NCI-H2029 (cell line): ENCODE measurements at places on chromosomes 1 and 21.

- no peak for DNase-seq
These were observed 24.2 kb upstream of the PHGDH start for GRCh38 chr1:119687434-119688079.

- DNase-seq = no peak
These were observed at the start of gene FAM89A for GRCh38 chr1:231040019-231040799. Gene FAM89A (minus strand): TSS chr1:231040254. CDS start chr1:231040211, 43 bp downstream.

- no peak for DNase-seq
These were observed 3.3 kb upstream of the CD55 start for GRCh38 chr1:207318072-207318619.

- no peak for DNase-seq
These were observed 3.9 kb downstream of the INKA2 start for GRCh38 chr1:111735321-111735720.

- no peak for DNase-seq
These were observed 138.1 kb upstream of the MAGI3 start for GRCh38 chr1:113252166-113252565.

DNA sequence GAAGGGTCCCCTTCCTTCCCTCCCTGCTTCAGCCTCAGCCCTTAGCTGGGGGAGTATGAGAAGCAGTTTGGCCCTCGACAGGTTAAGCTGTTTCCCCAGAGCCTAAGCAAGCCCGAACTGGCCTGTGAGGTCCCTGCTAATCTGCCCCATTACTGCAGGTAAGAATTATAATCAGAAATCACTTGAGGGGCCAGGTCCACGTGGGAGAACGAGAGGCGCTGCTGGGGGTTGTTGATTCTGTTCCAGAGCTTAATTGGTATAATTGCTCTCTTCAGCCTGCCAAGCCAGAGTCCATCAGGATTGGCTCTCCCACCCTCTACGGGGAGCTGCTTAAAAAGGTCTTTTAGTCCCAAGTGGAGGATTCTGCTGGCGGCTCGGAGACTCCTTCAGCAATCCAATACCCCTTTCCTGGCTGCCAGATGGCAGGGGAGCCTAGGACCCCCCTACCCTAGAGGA is 70.8 kb downstream of the UBE2T start:
- peak; percentile 10 for DNase-seq

GRCh38 chr1:74748960-74749359 is 16.0 kb downstream of the TYW3 start:
- no peak for DNase-seq

GRCh38 chr21:42836767-42837301 is 42.5 kb downstream of the WDR4 start:
- no peak for DNase-seq

DNA sequence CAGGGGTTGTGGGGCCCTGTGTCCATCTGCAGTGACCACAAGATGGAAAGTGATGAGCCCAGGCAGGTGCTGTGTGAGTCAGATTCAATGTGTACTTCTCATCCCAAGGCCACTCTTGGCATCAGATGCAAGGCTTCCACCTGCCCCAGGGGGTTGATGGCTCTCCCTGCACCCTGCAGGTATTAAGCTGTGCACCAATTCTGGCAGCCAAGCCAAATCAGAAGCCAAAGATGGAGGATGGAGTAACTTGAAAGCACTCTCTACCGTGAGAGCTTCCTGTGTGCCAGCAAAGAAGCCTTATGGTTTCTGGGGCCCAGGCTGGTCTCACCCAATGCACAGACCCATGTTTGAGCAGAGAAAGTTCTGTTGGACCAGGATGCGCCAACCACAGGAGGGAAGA is 44.3 kb upstream of the TENT5C start:
- DNase-seq = no peak

DNA sequence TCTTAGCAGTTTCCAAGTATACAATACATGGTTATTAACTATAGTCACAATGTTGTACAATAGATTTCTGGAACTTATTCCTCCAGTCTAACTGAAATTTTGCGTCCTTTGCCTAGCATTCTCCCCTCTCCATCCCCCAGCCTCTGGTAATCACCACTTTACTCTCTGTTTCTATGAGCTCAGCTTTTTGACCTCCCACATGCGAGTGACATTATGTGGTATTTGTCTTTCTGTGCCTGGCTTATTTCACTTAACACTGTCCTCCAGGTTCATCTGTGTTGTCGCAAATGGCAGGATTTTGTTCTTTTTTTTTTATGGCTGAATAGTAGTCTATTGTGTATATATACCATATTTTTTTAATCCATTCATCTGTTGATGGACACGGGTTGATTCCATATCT is 43.9 kb upstream of the CD101 start:
- no peak for DNase-seq

DNA sequence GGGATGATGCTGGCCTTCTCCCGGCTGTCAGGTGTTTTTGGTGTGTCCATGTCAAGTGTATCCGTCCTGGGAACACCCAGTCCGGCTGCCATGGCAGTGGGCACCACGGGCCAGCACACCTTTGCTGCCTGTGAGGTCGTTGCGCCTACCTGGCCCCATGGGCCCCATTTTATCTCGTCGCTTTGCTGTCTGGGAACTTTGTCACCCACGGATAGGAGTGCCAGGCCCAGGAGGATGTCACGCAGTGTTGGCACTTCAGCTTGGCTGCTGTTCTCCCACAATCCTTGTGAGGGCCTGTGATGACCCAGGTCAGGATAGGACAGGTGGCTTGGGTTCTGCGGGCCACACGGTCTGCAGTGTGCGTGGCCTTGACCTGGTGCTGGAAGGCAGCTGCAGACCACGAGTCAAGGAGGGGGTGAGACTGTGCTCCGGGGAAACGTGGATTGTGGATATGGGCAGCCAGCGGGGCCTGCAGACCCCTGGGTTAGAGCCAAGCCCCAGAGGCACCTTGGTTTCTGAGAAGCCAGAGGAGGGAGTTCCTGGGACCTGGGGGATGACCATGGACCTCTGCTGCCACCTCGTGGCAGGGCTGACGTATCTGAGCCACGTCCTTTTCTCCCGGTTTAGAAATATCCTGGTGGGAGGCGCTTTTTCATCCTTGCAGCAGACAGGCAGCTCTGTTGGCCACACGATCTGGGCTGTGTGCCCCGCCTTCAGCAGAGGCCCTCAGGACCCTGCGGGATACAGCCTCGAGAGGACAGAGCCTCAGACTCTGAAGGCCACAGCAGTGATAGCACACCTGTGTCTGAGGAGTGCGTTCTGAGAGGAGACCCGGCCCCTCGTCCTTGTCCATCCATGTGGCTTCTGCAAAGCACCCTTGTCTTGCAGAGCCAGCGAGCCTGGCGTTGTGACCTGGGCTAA is 161.1 kb upstream of the COL6A1 start:
- peak; percentile 71 for DNase-seq

- peak; percentile 60 for DNase-seq
These were observed 34.6 kb downstream of the DNTTIP2 start for GRCh38 chr1:93844262-93845045.

DNA sequence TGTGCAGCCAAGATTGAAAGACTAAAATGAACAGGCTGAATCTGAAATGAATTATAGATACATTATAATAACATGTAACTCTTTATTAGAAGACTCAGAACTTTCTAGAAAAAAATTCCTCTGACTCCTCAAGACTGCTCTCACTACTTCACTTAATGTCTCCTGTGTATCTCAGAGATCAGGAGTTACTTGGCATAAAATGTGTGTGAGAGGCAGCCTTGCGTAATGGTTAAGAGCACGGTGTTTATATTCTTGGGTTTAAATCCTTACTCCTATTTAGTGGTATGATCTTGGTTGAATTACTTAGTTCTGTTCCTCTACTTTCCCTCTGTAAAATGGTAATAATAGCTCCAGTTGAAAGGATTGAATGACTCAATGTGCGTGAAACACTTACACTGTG is 634.9 kb downstream of the LTN1 start:
- no peak for DNase-seq

- no peak for DNase-seq
These were observed 21.7 kb upstream of the ACTRT2 start for GRCh38 chr1:2999571-2999970.

DNA sequence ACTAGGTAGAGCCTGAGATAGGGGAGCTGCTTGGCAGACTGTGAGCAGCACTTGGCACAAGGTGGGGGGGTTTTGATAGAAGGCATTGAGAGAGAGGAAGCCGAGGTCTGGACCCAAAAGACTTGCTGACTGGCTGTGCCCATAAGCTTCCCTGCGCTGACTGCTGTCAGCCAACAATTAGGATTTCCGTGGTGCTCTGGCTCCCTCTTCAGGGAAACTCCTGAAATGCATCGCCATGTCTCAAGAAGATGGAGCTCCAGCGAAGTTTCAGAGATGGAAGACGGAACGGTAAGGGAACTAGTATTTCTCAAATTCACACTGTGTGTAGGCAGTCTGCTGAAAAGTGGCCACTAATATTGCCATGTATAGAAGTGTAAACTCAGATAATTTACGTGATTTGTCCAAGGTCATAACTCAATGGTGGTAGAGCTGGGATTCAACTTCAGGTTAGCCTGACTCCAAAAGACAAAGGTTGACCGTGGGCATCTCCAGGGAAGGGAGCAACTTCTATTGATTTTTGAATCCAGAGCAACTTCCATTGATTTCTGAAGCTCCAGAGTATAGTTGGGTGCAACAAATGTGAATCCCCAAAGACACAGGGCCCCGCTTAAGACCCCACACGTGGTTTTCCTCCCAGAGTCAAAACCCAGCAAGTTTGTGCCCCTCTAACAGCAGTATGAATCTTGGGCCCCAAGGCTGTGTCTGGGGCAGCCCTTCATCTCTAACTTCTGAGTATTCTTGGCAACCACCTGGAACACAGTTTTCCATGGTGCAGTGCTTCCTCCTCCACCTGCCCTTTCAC is 44.5 kb upstream of the CRNN start:
- peak; percentile 15 for DNase-seq

DNA sequence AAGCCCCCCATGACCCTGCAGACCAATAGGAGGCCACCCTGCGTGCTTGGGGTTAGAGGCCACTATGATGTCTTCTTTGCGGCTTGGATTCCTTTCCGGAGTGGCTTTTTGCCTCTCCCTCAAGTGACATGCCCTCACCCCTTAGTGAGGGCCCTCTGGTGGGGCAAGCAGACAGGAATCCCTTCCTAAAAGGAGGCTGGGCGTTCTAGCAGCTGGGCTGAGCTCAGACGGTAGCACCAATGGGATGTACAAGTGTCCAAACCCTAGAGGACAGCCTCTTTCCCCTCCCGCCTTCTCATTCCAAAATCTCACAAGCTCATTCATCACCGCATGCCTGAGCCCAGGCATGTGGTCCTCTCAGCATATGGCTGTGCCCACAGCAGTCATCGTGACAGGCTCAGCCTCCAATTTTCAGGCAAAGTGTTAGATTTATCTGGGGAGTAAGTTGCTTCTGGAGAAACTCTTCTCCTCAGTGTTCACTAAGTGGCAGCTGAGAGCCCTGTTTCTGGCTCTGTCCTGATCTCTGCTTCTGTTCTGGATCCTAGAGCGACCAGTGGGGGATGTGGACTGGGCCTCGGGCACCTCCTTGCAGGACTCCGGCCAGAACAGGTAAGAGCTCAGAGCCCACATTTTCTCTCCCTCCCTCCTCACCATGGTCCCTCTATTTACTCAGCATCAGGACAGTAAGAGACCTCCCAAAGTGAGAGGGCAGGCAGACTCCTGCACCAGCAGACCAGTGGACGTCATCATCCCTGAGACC is 4.8 kb downstream of the KIAA1614 start:
- no peak for DNase-seq

- no peak for DNase-seq
These were observed 71.5 kb downstream of the RPS6KC1 start for GRCh38 chr1:213122514-213122929.

GRCh38 chr1:38872401-38873026 is 634 bp downstream of the MYCBP start:
- peak; percentile 76 for DNase-seq

GRCh38 chr1:158163000-158163947 is 17.4 kb upstream of the CD1D start:
- DNase-seq = no peak

- no peak for DNase-seq
These were observed 55.8 kb downstream of the NAV1 start for GRCh38 chr1:201594575-201595245.

DNA sequence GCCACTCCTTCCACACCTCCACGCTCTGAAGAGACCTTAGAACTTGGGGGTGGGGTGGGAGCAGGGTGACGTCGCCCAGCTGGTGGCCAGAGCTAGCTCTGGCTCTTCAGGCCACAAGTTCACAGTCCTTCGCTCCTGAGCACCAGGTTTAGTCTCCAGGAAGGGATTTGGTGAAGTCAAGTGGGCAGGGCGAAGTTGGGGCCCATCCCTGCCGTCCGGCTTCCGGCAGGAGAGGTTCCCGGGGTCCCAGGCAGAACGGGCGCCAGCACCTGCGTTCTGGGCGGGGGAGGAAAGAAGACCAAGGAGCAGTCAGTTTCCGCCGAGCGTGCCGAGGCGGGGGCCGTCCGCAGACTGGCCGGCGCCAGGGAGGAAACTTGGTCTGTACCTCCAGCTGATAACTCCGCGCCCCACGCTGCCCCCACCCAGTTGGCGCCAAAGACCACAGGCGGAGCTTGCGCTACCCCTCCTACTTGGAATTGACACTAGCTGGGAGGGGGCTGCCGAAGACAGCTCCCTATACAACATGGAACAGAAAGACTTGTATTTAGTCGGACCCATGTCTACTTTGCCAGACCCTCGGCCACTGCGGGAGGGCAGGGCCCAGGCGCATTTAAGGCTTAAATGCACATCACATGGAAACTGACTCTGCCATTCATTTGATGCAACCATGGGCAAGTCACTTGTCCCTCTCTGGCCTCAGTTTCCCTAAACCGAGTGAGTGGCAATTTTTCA is 995 bp downstream of the ID3 start:
- DNase-seq = no peak

DNA sequence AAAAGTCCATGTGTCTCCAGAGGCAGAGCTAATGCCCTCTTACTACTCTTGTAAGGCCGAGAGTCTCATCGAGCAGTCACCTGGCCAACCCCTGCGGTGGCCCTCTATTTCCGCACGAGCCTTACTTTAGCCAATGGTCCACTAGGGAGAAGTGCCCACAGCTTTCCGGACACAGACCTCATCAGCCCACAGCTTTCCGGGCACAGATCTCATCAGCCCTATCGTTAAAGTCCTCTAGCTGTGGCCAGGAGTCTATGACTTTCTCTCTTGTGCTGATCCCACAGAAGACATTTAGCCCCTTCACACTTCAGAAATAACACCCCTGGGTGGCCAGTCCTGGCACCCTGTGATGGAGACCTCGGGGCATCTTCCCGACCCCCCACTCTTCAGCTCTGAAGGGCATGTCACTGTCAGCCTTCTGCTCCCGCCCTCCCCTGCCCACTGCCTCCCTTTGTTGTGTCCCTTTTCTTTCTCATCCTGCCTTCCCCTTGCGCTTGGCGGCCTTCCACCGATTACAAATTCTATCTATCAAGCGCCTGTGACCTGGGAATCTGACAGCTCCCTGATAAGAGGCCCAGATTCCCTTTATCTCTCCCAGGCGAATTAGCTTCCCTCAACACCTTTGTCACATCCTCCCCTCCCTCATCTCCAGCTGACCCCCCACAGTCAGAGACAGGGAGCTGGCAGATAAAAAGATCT is 161.0 kb downstream of the PLXNA2 start:
- no peak for DNase-seq
